Keratinocyte (primary cell): ENCODE measurements at places on chromosomes 6 and 20.

- no peak for DNase-seq
Measured at GRCh38 chr6:18893540-18894269, 506.6 kb downstream of the RNF144B start.

DNA sequence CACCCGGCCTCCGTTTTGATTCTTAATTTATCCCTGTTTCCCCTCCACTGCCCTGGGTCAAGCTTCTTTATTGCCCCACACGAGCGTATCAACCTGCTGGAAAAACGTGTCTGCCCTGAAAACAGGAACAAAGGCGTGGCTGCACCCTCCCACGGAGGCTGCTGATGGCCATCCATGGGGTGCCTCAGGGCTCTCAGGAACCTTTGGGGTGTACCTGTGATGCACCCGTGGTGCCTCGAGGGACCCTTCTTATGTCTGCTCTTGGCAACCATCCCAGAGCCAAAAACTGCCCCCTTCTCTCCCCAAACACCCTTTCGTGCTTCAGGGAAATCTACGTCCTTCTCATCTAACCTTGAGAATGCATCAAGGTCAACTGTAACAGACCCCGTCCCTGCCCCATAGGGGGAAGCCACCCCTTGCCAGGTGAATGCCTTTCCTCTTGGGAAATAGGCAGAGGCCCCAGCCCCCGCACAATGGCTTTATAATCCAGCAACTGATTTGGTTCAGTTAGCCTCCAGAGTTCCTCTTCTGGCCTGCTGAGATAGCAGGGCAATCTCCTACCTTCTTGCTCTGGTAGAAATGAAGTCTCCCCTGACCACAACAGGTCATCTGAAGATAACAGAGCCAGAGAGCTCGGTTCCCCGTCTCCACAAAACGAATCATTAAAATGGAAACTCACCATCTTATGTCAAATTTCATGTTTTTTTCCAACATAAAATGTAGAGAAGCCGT, 29.4 kb downstream of the PSMG4 start:
- DNase-seq: no peak

DNA sequence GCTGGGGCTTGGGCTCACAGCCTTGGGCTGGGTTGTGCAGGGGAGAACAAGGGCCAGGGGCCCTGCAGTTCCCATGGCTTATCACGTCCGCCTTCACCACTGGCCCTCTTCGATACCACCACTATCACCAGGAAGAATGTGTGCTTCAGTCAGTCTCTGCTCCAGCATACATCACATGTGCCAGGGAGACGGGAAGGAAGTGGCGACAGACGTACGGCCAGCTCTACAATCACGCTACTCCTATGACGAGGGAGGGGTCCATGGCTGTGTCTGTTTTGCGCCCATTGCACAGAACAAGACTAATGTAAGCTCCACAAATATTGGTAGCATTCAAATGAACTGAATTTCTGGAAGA, 72.1 kb downstream of the TRAM2 start:
- no peak for DNase-seq

GRCh38 chr6:83153883-83154521, 39.1 kb downstream of the PGM3 start:
- DNase-seq: no peak

- no peak for DNase-seq
Measured at GRCh38 chr6:98532004-98532403, 302.4 kb upstream of the POU3F2 start.

DNA sequence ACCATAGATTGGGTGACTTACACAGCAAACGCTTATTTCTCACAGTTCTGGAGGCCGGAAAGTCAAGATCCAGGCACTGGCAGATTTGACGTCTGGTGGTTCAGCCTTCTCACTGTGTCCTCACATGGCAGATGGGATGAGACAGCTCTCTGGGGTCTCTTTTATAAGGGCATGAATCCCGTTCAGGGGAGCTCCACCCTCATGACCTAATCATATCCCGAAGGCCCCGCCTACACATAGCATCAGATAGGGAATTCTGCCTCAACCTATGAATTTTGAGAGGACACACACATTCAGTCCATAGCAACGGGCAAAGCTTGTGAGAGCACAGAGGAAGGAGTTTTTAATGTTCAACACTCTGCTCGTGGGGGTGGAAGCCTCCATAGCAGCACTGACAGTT, 27.5 kb downstream of the DAAM2 start:
- DNase-seq: no peak

GRCh38 chr6:83459663-83460062, 28.8 kb upstream of the ME1 start:
- no peak for DNase-seq

DNA sequence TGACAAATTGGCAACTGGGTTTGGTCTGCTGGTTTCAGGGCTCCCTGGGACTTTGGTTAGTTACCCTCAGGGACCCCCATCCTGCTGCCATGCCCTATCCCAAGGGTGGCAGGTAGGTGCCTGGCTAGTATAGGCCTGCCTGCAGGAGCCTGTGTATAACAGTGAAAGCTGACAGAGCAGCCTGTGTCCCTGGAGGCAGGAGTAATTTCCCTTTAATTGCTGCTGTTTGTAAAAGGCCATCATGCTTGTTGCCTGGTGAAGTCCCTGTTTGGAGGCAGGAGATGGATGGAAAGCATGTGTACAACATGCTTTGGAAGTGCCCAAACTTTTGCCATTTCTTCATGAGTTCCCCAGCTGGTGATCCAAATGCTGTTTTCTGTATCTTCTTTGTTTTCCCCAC, 30.1 kb downstream of the CMTR1 start:
- DNase-seq: no peak

- DNase-seq: no peak
Measured at GRCh38 chr6:79756496-79756895, 125.4 kb downstream of the SH3BGRL2 start.

GRCh38 chr6:170284866-170285469, 5.9 kb downstream of the DLL1 start:
- DNase-seq: no peak

- no peak for DNase-seq
Measured at GRCh38 chr6:23173234-23173633, 603.9 kb downstream of the HDGFL1 start.

- DNase-seq: no peak
Measured at GRCh38 chr6:24909241-24910216, 26.2 kb downstream of the RIPOR2 start.

GRCh38 chr6:121319112-121319553, 15.1 kb downstream of the TBC1D32 start:
- DNase-seq: no peak

DNA sequence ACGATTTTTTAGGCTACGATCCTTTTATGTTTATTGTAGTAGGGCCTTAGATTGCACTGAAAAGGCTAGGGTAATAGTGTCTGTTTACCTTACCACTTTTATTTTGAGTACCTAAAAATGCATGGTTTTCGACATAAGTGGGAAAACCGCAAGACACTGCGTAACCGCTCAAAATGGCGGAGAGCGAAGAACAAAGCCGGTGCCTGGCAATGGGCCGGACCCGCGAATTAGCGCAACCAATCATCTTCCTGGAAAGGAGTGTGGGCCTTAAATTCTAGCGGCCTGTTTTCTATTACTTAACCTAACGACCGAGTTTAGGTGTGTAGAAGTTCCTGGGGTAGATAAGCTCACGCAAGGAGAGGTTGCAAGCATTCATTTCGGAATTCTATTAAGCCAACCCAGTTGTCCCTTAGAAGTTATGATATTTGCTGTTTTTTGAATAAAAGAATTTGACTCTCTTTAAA, 118.0 kb downstream of the HFE start:
- DNase-seq: no peak

DNA sequence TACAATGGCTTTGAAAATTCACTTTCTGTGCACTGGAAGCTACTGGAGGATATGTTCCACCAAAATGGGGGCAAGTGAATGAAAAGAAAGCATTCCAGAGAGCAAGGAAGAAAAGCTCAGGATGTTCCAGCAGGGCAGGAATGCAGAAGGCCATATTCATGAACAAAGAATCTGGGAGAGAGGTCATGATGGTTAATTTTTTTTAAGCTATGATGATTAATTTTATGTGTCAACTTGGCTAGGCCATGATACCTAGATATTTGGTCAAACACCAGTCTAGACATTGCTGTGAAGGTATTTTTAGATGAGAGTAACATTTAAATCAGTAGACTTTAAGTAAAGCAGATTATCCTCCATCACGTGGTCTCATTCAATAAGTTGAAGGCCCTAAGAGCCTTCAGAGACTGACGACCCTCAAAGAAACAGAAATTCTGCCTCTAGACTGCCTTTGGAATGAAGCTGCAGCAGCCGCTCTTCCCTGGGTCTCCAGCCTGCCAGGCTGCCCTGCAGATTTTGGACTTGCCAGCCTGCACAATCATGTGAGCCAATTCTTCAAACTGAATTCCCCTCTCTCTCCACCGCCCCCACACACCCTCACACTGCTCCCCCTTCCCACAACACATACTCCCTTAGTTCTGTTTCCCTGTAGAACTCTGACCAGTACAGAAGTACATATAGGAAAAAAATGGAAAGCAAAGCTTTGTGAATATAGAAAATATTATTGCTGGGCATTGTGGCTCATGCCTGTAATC, 20.1 kb upstream of the GCM1 start:
- no peak for DNase-seq

DNA sequence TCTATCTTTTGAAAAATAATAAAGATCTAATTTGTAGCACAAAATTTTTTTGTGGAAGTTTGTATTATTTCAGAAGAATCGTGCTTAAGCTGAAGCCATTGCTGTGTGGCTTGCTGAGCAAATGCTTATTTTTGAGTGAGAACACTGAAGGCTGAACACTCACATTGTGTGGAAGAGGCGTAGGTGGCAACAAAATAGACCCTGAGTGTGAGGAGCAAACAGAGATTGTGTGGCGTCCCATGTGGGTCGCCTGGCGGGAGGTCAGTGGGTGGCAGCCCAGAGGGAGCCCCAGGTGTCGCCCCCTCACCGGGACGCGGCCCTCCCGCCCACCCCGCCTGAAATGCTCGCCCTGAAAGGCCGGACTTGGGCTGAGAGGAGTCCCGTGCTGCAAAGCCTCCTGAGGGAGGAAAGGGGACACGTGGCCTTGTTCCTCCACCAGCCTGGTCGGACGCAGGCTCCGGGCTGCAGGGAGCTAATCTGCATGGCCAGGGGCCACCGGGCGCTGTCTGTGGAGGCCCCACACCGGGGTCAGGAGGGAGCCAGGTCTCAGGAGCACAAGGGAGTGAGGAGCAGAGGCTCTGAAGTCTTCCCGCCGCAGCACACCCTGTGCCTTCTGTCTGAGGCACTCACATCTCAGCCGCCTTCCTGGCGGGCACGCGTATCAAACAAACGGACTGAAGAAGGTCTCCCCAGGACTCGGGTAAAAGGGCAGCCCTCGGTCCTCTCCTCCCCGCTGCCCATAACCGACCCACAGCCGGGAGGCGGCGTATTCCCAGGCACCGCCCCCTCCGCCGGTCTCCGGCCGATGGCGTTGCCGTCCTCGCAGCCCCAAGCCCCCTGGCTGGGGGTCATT, 15.9 kb downstream of the DDO start:
- no peak for DNase-seq

DNA sequence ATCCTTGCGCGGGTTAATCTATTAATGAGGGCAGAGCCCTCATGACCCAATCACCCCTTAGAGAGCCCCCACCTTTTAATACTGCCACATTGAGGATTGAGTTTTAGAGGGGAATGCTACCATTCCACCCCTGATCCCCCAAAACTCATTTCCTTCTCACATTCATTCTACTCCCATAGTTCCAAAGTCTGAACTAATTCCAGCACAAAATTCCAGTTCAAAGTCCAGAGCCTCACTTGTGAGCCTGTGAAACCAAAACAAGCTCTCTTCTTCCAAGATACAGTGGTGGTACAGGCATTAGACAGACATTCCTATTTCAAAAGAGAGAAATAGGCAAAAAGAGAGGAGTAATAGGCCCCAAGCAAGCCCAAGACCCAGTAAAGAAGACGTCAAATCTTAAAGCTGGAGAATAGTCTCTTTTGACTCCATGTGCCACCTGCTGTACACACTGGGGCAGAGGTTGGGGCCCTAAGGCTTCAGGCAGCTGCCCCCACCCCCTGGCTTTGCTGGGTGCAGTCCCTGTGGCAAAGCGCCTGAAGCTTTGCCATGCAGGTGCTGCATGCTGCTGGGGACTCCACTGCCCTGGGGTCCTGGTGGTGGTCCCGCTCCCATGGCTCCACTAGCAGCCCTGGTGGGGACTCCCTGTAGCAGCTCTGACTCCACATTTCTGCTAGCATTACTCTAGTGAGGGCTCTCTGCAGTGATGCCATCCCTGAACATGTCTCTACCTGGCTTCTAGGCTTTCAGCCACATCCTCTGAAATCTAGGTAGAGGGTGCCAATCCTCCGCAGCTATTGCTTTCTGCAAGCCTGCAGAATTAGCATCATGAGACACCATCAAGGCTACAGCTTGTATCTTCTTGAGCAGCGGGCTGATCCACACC, 41.3 kb downstream of the RSPH3 start:
- DNase-seq: no peak

- no peak for DNase-seq
Measured at GRCh38 chr6:76885861-76886301, 577.4 kb downstream of the HTR1B start.

DNA sequence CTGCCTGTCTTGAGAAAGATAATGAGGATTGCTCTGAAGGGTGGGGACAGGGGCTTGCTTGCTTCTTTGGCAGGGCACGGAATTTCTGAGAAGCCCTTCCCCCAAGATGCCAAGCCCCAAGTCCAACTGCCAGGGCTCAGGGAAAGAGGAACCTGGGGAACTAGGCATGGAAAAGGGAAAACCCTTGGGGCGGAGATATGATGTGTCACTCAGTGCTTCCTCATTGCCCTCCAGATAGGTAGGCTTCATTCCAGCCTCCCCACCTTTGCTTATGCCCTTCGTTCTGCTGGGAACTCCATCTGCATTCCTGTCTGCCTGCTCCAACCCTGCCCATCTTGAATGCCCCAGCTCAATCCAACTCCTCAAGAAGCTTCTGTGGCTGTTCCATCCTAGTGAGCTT, 61.2 kb downstream of the VEGFA start:
- DNase-seq: no peak

GRCh38 chr6:152482289-152482688, 154.9 kb downstream of the SYNE1 start:
- no peak for DNase-seq

DNA sequence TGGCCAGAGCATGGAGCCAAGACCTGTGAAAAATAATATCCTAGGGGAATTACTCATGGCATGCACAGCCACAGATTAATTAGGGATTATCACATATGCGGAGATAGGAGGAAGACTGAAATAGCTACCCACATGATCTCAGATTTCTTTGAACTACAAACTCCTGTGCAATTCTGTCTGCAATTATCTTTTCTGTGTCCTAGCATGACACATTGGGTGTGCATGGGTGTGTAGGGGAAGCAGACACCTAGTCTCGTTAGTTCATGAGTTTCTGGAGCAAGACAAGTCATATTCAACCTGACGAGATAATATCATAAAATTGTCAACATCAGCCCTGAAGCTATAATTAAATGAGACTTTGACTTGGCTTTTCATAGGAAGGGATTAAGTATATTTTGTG, 3.6 kb upstream of the SLC17A4 start:
- DNase-seq: no peak

- no peak for DNase-seq
Measured at GRCh38 chr6:33206864-33207551, 1.3 kb upstream of the RING1 start.

DNA sequence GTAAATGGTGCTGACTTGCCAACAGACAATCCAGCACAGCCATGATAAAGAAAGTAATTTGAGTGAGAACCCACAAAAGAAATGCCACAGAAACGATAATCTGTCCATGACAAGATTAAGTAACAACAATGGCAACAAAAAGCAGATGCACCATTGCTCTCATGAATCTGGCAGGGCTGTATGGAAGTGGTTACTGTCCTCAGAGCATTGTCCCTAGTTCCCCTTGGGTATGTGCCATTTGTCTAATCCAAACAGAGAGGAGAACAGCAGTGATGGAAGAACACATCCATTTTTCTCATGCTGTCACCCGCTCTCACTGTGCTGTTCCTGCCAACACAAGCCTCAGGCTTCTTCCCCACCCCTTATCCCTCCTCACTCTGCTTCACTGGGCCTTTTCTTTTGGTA, 65.8 kb downstream of the REV3L start:
- DNase-seq: no peak
